ENCODE measurements at places on chromosomes 1 and 21.

GRCh38 chr1:232138044-232138443, 491.9 kb downstream of the SIPA1L2 start:
- DNase-seq, result no peak

GRCh38 chr21:44958471-44959191, 18.8 kb downstream of the SLX9 start:
- DNase-seq, result no peak

- DNase-seq, result no peak
These were observed 299.1 kb upstream of the DEPDC1 start for GRCh38 chr1:68795956-68796355.

GRCh38 chr1:29017235-29017634, 102.9 kb downstream of the EPB41 start:
- no peak for DNase-seq

GRCh38 chr1:103547840-103548239, 22.3 kb downstream of the RNPC3 start:
- no peak for DNase-seq

DNA sequence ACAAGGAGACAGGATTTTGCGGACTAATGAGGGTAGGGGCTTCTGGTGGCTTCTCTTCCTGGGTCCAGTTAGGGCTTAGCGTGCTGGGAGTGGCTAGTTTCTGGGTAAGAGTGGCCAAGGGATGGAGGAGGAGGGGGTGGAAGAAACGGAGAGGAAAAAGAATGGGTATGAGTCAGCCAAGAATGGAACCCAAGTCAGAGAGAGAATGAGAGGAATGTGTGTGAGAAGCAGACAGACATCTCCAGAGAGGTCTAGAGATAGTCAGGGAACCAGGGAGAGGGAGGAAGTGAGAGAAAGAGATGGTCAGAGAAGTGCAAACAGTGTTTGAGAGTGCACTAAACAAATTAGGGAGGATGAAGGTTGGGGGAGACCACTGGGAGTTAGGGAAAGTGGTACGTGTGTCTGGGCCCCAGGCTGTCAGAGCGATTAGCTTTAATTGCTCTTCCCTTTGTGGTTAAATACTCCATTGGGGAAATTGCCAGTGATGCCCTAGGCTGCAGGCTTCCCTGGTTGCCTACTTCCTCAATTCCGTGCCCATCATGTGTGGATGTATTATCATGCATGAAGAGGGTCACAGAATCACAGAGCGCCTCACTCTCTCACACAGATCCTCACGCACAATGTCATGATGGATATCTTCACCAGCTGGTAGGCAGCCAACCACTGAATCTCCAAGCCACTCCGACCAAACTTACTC, 1.4 kb downstream of the PEA15 start:
- peak; percentile 72 for DNase-seq

- peak; percentile 26 for DNase-seq
These were observed 67.2 kb downstream of the ATP5PO start for GRCh38 chr21:33848249-33848953.

GRCh38 chr1:229495782-229496181, 12.4 kb downstream of the NUP133 start:
- no peak for DNase-seq

- no peak for DNase-seq
These were observed 1.7 kb upstream of the AKT3 start for GRCh38 chr1:243851765-243852164.

GRCh38 chr1:228938537-228938901, 203.2 kb downstream of the RHOU start:
- DNase-seq, result no peak

DNA sequence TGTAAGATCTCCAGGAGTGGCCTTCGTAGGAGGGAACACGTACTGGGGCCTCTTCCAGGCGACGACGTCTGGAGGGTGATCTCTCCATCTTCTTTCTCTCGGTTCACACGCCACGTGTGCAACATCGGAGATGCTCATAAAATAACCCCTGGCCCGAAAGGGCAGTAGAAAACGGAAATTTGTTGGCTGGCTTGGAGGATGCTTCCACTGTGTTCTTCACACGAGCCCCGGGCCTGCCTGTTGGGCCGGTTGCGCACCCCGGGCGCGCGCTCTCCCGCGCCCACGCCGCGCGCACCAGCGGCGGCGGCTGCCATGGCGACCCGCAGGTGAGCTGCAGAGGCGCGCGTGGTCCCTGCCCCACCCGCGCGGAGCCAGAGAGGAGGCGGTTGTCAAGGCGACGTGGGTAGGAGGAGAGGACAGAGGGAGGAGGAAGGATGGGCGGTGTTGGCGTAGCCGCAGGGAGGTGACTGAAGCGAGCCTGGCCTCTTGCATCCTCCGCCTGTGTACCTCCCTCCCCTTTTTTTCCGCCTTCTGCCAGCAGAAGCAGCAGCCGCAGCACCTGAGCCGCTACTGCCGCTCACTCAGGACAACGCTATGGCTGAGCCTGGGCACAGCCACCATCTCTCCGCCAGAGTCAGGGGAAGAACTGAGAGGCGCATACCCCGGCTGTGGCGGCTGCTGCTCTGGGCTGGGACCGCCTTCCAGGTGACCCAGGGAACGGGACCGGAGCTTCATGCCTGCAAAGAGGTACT, at the start of gene ELAPOR1:
Gene ELAPOR1, plus strand, starts transcription at position 526 of the 752 bp plus-strand sequence. Its CDS starts 69 bp downstream, at position 595.
- peak; percentile 85 for DNase-seq

- DNase-seq, result peak; percentile 66
These were observed 109.4 kb downstream of the NAV1 start for GRCh38 chr1:201648066-201648906.

GRCh38 chr1:59179673-59180072, 117.2 kb upstream of the FGGY start:
- no peak for DNase-seq

DNA sequence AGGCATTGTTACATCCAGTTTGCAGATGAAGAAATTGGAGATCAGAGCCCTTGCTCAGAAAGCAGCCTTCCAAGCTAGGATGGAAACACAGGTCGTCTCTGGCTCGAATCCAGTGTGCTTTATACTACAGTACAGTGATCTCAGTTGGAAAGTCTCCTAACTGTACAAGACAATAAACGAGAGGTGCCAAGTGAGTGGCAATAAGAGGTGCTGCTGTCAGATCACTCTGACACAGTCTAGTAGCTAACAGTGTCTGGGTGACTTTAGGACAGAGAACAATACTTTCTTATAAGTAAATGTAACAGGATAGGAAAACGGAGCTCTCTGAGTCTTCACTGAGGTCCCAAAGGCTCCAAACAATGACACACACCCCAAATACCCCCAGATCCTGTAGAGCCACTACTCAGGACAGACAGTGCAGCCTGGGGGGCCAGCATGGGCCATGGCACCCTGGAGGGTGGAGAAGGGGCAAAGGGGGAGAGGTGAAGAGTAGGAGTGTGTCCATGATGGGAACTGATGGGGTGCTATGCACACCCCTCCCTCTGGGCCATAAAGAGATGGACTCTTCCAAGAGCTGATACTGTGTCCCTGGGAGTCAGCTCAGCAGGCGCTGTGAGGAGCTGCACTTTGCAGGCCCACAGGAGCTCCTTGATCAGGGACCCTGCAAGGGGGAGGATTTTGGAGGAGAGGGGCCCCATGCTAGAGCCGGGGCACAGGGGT, 3.3 kb downstream of the SH3BGR start:
- DNase-seq, result no peak

- DNase-seq, result no peak
These were observed 38.6 kb upstream of the ADGRL4 start for GRCh38 chr1:79044974-79045650.

GRCh38 chr1:32759521-32759981, 57.0 kb upstream of the SYNC start:
- DNase-seq, result no peak

- DNase-seq, result no peak
These were observed 122.3 kb upstream of the GRIK3 start for GRCh38 chr1:37156646-37157045.

GRCh38 chr1:187185389-187185788, 356.6 kb downstream of the PLA2G4A start:
- DNase-seq, result no peak

- no peak for DNase-seq
These were observed 23.5 kb downstream of the DIPK1A start for GRCh38 chr1:92937731-92938130.

DNA sequence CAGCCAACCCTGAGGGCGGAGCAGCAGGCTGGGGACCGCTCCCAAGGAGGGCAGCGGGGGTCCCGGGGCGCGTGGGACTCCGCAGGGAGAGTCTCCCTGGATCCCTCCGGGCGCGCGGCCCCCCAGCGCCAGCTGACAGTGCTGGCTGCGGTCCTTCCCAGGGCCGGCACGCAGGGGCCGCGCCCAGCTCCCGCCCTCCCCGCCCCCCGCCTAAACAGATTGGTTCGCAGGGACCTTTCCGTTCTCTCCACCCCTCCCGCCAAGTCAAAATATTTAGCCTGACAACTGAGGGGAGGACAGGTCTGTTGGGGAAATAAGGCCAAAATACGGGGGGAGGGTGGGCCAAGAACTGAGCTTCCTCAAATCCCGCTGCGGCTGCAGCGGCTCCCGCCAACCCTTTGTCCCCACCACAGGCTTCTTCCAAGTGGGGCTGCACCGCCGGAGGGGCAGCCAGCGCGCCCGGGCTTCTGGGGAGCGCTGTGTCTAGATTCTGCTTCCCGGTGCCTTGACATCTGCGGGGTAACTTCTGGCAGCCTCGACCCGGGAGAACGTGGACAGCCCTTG, at the start of gene INSRR:
Gene INSRR, minus strand, starts transcription at position 159 of the 564 bp plus-strand sequence. CDS start 496 bp downstream, outside the sequence.
- no peak for DNase-seq

GRCh38 chr1:116767782-116768382, 13.7 kb downstream of the CD2 start:
- no peak for DNase-seq

GRCh38 chr1:157653494-157653873, 47.1 kb downstream of the FCRL3 start:
- no peak for DNase-seq
